ENCODE measurements at places on chromosomes 2 and 18.
A peak's percentile ranks its signal among the peaks of the same experiment; 100 is the strongest.

DNA sequence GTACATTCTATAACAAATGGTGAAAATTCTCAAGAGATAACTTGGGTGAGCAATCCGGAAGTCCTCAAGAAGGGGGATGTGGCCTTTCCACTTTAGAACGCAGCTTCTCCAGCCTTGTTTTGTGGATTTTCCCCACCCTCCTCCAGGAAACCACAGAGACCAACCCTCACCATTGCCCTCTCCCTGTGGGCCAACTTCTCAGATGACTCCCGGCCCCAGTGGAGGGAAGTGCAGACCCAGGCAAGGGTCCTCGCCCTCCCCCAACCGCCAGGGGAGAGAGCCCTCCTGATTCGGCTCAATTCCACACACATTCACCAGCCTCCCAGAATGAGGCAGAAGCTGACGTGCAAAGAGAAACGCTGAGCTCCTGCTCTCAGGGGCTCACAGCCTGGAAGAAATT is 277.2 kb downstream of the EIPR1 start:
- no peak for DNase-seq

GRCh38 chr2:237593596-237594320 is 3.2 kb upstream of the RAB17 start:
- no peak for DNase-seq

- no peak for DNase-seq
Measured at GRCh38 chr2:31204783-31205182, 12.5 kb downstream of the CAPN14 start.

DNA sequence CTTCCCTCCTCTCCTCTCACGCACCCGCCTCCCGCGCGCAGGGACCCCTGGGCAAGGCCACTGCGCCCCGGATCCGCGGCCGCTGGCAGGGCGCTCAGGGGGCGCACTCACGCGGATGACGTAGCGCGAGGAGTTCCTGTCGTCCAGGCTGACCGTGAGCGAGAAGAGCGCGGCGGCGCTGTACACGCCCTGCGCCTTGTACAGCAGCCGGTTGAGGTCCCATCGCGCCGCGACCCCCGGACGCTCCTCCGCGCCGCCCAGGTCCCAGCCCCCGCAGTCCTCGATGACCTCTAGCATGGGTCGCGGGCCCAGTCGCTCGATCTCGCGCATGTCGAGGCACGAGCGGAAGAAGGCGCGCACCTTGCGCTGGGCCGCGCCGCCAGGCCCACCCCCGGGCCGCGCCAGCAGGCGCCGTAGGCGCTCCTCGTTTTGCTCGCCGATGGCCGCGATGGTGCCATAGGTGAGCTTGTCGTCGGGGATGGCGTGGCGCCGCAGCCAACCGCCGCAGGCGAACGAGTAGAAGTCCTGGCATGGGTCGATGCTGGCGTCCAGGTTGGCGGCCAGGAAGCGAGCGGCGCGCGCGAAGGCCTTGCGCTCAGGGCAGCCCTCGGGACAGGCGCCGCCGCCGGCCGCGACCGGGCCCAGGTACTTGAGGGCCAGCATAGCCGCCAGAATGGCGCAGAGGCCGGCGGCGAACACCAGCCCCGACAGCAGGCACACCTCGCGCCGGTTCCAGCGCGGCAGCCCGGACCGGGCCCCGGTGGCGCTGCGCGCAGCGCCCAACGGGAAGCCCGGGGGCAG is 1.7 kb downstream of the ECEL1 start:
- DNase-seq: no peak

DNA sequence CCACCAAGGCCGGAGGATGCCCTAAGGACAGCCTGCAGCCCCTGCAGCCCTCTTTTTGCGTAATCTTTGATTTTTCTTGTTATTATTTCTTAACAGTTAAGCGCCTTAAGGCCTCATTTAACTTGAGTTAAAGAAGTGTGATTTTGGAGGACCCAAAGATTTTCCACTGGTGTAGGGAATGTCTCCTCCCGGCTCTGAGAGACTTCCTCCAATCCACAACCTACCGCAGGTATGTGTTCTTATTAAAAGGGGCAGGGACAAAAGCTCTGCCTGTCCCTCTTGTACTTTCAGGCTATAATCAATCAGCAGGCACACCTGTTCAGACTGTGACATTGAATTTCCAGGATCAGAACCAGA is 285.1 kb downstream of the PRKCE start:
- DNase-seq: no peak

DNA sequence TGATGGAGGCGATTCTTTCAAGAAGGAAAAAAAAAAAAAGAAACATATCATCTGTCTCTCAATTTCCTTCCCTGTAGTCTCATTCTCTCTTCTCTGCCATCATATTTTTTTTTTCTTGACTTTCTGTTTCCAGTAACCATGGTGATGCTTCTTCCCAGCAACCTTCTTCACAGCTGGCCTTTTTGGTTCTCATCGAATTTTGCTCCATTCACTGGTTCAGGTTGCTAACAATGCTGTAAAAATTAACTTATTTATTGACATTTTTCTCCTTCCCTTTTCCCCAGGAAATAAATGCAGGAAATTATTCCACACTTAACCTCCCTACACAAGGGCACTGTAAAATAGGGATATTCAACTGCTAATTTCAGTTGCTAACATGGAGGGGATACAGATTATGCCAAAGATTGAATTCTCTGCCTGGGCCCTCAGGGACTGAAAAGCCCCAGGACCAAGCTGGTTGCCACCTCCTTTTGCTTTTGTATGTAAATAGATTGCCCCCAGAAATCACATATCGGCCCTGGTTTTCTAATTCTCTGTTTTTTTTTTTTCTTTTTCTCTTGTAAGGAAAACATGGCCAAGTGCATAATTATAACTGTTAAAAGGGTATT is 154.7 kb downstream of the MAP2 start:
- no peak for DNase-seq

- DNase-seq: no peak
Measured at GRCh38 chr2:225083276-225083675, 41.0 kb upstream of the DOCK10 start.

DNA sequence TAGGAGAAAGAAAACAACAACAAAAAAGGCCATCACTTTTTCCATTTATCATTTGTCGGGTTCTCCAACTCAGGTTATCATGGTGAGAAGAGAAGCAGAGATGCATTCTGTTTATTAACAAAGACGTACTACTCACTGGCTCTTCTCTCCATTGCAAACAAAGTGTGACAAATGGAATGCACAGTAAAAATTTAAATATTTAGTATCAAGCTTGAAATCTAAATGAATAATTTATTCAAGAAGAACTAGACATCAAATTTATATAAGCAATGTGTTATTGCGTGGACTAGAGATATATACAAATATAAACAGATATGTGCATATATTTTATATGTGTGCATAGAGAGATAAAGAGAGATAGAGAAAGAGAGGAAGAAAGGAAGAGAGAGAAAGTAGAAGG is 236.5 kb downstream of the DSEL start:
- DNase-seq: no peak

GRCh38 chr18:47323158-47323557 is 71.7 kb upstream of the SKOR2 start:
- DNase-seq: peak; percentile 58

- no peak for DNase-seq
Measured at GRCh38 chr2:43708891-43709290, 32.7 kb upstream of the C1GALT1C1L start.

- no peak for DNase-seq
Measured at GRCh38 chr2:159617646-159618045, 1.3 kb upstream of the BAZ2B start.

DNA sequence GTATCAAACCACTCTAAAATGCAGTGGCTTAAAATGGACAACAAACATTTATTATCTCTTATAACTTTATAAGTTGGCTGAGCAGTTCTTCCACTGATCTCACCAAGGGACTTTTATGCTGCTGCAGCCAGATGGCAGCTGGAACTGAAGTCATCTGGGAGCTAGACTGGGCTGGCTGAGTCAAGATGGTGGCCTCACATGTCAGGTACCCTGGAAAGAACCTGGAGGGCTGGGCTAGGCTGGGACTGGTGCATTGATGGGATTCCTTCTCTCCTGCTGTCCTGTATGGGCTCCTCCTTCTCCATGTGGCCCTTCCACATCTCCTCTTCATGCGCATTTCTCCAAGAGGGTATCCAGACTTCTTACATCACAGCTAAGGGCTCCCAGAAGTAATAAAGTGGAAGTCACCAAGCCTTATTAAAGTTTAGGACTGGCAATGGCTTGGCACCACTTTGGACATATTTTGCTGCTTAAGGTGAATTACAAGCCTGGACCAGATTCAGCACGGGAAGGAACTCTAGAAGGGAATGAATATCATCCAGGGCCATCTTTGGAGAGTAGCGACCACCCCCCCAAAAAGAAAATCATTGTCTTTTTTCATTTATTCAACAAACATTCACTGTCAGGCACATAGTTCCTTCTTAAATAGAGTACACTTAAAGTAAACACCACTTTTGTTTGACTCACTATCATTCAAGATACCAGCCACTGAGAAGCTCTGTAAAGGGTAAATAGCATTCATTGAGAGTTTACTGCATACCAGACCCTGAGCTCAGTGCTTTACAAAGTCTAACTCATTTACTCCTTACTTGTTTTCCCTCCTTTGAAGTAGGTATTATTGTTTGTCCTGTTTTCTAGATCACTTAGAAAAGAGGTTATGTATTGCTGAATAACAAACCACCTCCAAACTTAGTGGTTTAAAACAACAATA is 138.0 kb downstream of the ZFP36L2 start:
- no peak for DNase-seq

DNA sequence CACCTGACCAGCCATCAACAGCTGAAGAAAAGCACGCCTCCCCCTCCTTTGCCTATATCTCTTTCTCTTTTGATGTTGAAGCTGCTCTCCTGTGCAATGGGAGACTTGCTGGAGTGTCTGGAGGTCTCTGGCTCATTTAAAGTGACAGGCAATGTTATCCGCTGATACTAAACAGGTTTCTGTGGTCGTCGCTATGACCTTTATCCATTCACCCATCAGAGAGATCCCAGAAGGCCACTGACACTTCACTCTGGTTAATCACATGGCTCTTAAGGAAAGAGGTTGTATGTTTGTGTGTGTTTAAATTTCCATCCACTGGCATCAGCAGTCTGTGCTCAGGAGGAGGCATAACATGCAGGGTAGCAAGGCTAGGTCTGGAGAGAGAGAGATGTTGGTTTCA is 277.3 kb downstream of the MTX2 start:
- no peak for DNase-seq

GRCh38 chr2:181362561-181362960 is 94.6 kb upstream of the ITGA4 start:
- DNase-seq: no peak

DNA sequence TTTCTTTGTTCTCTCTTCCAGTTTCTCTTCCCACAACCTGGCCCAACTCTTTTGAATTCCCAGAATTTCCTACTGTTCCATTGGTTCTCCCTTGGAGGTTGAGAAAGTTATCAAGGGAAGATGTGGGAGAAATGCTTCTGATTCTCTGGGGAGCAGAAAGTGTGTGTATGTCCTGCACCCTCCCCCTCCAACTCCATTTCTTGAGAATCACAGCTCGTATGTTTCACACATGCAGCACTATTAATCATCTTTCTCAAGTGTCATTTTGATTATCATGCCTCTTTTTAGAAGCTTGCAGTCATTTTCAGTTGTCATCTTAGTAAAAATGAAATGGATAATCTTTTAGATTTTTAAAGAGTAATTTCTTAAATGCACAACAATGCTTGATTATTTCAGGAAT is 296.8 kb upstream of the SLC39A10 start:
- DNase-seq: no peak

- DNase-seq: no peak
Measured at GRCh38 chr2:61707984-61708852, 145.6 kb downstream of the FAM161A start.

DNA sequence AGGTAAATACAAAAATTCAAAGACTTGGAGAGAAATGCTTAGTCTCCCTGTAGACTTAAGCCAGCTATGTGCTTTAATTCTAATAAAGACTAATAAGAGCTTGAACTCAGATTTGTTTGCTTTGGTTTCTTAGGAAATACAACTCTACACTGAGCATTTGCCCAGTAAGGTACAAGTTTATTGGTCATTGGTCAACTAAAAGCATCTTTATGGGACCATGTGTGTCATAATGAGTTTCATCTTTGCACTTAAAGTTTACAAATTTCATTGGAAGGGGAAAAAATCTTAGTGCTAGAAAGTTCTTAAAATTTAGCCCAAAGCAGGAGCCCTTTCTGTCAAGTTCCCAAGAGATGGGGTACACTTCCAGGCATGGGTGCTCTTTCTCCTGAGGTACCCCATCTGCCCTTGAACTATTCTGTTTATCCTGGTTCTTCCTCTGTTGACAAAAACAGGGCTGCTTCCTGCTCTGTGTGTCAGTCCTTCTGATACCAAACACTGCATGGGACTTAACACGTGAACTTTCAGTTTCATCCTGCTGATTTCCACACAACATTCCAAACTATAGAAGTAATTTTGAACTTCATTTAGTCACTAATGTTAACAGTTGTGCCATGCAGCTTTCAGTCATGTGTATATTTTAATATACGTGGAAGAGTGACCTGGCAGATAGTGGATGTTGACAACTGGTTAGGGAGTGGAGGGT is 200.2 kb downstream of the TPGS2 start:
- DNase-seq: no peak

- DNase-seq: no peak
Measured at GRCh38 chr18:39191931-39192330, 1626.3 kb upstream of the CELF4 start.
